Progenitor cell of endocrine pancreas (in vitro differentiated cells): ENCODE measurements at places on chromosomes 2 and 18.

- no peak overlapping the region for H3K4me3 ChIP-seq
- peaks cover 5% of the 10 kb centered on the region for H3K36me3 ChIP-seq
- DNase-seq, result no peak
- no peak overlapping the region for H3K27ac ChIP-seq
These were observed 7.4 kb upstream of the AGPS start for GRCh38 chr2:177385151-177385550.

DNA sequence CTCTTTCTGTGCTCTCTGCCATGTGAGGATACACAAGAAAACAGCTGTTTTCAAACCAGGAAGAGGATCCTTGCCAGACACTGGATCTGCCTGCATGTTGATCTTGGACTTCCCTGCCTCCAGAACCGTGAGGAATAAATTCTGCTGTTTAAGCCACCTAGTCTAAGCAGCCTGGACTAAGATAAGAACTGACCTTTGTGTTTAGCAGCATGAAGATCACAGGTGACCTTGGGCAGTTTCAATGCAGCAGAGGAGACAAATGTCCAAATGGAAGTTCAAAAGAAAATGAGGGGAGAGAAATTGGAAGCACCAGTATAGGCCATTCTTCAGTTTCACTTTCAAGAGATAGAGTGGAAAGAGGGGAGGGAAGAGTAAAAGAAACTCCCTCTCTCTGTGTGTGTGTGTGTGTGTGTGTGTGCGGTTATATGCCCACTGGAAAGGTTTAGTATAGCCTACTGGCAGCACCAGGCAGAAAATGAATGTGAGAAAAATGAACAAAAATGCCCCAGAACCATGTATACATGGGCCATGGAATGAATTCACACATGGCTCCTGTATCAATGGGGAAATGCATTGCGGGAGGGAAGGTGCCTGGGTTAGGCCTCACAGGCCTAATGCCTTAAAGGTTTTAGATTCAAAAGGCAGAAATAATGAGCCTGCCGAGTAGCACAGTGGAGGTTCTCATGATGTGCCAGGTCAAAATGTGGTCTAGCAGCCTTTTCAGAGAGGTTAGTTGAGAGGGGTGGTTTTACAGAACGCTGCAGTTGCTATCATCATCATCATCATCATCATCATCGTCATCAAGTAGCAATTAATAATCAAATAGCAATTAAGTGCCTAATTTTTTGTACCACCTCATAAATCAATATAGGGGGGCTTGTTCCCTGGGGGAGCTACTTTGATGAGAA is 1.1 kb upstream of the CERS6 start:
- no peaks in the 10 kb centered on the region for H3K27me3 ChIP-seq
- no peak overlapping the region for H3K27ac ChIP-seq
- no peaks in the 10 kb centered on the region for H3K36me3 ChIP-seq
- peaks cover 20% of the 10 kb centered on the region for H3K4me1 ChIP-seq
- no peak for DNase-seq

DNA sequence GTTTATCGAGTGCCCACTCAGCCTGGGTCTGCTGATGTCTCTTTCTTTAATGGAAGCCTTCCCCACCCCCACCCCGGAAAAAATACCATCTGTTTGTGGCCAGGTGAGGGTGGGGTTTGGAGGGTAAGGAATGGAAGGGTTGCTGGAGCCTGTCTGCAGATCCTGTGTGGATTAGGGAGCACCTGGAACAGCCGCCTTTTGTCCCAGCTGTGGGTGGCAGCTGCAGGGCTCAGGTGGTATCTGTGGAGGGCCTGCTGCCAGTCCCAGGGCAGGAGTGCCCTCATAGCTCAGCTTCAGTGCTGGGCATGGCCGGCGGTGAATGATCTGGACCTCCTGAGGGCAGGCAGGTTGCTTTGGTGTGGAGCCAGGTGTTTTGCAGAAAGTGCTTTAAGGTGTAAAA is 45.3 kb downstream of the IMPA2 start:
- H3K27me3 ChIP-seq, result no peaks in the 10 kb centered on the region
- H3K27ac ChIP-seq, result peak overlapping the region; percentile 65
- H3K36me3 ChIP-seq, result peaks cover 7% of the 10 kb centered on the region
- DNase-seq, result no peak
- H3K4me3 ChIP-seq, result no peak overlapping the region

DNA sequence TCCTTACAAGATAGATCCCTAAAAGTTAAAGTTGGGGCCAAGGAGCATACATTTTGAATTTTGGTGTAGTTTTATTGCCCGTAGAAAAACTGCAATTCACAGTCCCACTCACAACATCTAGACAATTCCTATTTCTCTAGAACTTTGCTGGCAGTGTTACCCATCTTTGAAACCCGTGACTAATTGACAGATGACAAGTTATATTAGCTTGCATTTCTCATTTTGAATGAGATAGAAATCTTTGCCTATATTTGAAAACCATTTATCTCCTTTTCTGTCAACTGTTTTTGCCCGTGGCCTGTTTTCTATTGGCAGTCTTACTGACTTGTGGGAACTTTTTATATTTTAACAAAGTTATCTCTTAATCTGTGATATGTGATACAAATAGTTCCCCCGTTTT is 50.0 kb downstream of the OXER1 start:
- DNase-seq, result no peak
- H3K27ac ChIP-seq, result no peak overlapping the region
- H3K27me3 ChIP-seq, result no peaks in the 10 kb centered on the region
- no peak overlapping the region for H3K4me3 ChIP-seq

GRCh38 chr2:54226260-54226659 is 29.8 kb downstream of the TSPYL6 start:
- no peaks in the 10 kb centered on the region for H3K36me3 ChIP-seq
- no peak overlapping the region for H3K27ac ChIP-seq
- H3K4me1 ChIP-seq, result no peaks in the 10 kb centered on the region
- no peak for DNase-seq
